T47D (cell line): ENCODE measurements at places on chromosomes 7 and 10.

DNA sequence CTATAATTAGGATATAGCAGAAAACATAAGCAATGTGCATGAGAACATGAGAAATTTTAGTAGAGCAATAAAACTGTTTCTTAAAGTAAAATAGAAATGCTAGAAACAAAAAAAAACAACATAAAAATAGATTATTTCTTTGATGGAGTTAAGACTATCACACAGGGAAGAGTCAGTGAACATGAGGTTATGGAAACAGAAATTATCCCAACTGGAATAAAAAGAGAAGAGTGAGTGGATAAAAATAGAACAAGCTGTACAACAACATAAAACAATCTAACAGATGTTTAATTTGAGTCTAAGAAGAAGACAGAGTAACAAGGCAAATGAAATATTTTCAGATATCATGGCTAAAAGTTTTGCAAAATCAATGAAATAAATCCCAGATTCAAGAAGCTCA lies 7.5 kb upstream of the OR6B1 start:
- DNase-seq = no peak

DNA sequence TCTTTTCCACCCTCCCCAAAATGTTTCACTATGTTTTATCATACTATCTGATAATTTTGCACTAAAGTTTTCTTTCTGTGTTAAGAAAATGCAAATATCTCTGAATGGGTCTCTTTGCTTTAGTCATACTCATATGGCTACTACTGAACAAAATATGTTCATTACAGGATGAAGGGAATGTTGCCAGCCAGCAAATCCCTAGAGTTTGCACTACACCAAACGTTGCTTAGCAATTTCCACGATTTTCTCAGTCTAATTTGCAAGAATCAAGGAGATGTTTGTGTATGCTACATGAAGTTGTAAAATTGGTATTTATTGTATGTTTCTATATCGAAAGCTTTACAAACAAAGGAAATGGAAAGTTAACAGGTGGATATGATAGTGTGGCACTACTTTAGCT lies 10.6 kb upstream of the MAGI2 start:
- no peak for DNase-seq

DNA sequence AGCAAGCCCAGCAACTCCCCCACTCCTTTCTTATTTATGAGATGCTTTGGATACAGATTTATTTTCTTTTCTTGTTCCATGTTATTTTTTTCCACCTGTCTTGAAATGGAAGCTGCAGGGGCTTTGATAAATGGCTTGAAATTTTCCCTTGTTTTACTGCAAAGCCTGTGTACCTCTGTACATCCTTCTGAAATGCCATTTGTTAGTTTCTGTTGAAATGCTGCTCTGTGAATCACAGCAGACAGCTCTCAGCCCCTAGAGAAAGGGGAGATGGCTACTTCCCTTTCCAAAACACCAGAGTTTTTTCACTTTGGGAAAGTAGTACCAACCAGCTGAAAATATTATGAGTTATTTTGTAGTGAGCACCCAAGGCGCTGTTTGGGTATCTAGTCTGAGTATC lies 304.2 kb downstream of the ELMO1 start:
- no peak for DNase-seq

DNA sequence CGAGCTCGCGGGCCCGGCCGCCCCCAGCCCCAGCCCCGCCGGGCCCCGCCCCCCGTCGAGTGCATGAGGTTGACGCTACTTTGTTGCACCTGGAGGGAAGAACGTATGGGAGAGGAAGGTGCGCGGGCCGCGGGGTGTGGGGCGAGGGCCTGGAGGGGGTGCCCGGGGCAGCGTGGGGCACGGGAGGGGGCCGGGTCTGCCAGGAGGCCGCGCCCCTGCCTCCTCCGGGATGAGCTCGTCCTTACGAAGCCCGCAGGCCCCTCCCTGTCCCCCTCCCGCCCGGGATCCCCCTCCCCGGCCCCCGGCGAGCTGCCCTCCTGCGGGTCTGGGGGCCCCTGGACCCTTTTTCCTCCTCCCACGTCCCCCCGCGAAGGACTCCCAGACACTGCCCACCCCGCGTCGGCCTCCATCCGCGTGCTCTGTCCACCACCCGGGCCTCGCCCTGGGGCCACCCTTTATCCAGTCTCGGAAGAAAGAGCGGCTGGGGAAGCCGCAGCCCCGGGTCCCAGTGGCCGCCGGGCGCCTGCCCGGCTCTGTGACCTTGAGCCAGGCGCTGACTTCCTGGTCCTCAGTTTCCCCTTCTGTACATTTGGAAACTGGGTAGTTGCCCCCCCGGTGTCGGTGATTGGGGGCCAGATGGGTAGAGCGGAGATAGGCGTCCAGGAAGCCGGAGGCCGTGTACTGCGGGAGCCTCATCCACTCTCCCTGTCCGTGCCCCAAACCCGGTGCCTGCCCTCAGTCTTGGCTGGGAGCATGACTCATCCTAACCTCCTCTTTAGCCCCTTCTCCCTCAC lies 521 bp downstream of the LIMK1 start:
- DNase-seq = peak; percentile 88

- DNase-seq = no peak
Observed at GRCh38 chr10:50395851-50396250, 144.5 kb upstream of the ASAH2 start.

GRCh38 chr10:43683451-43684291 lies 35.0 kb upstream of the ZNF32 start:
- DNase-seq = peak; percentile 60

GRCh38 chr10:990808-991207 lies 2.6 kb downstream of the GTPBP4 start:
- no peak for DNase-seq

DNA sequence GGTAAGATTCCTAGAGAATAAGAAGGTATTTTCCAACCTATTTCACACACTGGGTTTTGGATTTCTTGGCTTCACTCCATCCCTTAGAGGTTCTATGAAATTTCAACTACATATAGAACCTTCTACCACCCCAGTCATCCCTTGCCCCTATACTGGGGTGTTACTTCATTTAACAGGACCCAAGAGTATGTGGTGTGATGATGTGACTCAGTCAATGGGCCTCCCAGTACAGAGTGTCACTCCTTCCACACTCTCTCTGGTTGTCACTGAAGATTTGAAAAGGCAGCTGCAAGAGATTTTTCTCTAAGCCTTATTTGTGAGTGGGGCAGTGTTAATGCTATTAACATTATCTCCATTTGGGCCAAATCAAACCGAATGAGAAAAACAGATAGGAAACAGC lies 33.5 kb downstream of the FGFBP3 start:
- no peak for DNase-seq

- no peak for DNase-seq
Observed at GRCh38 chr10:13820119-13820963, 233.6 kb downstream of the PRPF18 start.

- DNase-seq = no peak
Observed at GRCh38 chr10:28951484-28951883, 274.2 kb downstream of the BAMBI start.

- DNase-seq = no peak
Observed at GRCh38 chr10:119535305-119535704, 7.2 kb downstream of the RGS10 start.

DNA sequence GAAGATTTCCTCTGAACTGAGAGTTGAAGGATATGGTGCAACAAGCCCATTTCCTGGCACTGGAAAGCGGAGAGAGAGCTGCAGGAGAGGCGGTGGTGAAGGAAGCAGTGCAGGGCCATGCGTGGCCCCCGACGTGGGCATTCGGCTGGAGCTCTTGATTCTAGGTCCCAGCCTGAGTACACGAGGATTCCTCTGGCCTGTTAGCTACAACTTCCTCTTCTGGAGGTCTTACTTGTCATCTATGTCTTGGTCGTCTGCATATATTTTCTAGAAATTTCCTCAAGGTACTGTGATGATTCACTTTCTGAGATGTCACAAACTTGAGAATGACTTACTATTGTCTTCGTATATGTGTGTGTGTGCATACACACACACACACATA lies 59.2 kb upstream of the JAZF1 start:
- DNase-seq = no peak

DNA sequence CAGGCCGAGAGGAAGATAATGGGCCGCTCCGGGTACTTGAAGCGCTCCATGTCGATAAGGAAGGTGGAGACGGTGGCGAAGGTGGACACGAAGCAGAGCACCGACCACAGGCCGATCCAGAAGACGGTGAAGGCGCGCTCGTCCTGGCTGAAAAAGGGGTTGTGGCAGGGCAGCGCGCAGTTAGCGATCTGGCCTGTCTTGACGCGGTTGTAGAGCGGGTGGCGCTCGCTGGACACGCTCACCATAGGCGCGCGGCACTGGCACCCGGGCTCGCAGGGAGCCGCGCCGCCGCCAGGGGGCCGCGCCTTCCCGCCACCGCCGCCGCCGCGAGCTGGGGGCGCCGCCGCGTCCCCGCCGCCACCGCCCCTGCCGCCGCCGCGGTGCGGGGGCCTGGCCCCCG lies 1.6 kb downstream of the FZD8 start:
- peak; percentile 81 for DNase-seq
